ENCODE measurements at places on chromosomes 4 and X.

- DNase-seq, result no peak
Measured at GRCh38 chrX:126847143-126847542, 27.6 kb downstream of the PRR32 start.

GRCh38 chr4:145859426-145859825 is 79.2 kb downstream of the ZNF827 start:
- no peak for DNase-seq

DNA sequence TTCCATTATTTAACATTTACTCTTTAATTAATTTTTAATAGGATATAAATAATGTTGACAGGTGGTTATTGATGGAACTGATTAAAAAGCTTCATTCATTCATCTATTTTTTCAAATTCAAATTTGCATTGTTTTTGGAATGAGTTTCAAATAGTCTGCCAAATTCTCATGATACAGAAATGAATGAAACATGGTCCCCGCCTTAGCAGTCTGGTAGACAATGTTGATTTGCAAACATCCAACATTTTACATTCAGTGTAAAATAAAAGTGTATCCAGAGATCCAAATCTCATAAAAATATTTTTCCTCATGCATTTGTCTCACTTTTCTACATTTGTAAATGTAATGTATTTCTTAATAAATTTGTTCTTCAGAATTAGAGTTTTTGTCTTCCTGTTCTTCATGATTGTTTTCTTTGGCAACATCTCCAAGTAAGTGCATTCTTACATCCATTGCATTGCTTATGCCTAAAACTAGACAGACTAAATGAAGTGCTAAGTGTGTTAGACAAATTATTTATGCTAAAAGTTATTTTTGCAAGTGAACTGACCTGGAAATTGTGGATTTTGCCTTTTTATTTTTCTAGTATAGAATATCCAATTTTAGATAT is 142.3 kb downstream of the PCDH18 start:
- no peak for DNase-seq

GRCh38 chr4:94581766-94582165 is 130.0 kb downstream of the PDLIM5 start:
- DNase-seq, result no peak

DNA sequence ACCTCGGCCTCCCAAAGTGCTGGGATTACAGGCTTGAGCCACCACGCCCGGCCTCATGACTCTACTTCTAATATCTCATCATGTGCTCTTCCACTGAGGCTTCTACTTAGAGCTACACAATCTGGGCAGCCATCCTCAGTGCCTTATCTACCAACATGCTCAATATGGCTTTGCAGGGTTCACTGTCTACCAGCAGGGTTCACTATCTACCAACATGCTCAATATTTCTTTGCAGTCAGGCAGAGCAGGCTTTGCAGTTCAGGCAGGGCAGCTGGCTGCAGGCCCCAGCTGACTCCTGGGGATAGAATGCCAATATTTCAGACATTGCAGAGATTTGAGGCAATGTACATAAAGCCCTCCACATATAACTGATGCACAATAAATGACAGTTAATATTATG is 47.5 kb downstream of the PKD2 start:
- DNase-seq, result peak; percentile 16

DNA sequence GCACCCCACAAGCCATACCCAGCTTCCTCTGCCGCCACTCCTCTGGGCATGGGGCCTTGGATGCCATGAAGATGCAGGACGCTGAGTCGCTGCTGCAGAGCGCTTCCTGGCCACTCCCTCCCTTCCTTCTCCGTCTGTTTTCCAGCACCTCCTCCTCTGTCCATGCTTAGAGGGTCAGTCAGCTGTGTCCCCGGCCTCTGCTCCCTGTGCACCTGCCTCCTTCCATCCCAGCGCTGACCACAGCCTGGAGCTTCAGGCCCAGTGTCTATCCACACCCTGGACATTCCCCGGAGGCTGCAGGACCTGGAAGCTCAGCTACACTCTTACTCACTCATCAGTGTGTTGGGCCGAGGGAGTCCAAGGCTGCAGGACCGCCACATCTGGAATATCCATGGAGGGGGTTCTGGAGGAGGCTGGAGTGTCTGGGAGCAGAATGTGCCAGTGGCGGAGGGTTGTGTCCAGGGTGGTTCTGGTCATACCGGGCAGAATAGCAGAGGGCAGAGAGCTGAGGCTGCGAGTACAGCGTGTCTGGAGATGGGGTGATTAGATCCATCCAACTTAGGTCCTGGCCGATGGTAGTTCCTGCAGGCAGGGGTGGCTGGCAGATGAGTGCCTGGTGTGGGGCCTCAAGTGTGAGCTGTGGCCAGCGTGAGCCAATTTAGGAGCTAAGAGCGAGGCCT is 58.6 kb upstream of the ADRA2C start:
- no peak for DNase-seq

DNA sequence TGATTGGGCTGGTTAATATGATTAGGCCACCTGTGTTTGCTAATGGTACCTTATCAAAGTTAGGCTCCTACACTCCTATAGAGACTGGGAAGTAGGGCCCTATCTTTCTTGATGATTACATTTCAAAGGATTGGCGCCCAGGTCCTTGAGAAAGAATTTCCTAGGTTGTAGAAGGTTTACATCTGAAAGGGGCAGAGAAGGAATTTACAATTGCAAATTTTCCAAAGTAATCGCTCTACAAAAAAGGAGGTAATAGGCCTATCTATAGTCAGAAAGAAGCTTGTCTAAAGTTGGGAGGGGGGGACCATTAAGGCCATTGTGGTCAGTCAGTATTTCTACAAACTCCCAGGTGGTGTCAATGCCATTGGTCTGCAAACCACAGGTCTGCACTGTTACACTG is 638.4 kb downstream of the IL1RAPL1 start:
- DNase-seq, result no peak

GRCh38 chr4:166838975-166839614 is 395.2 kb downstream of the SPOCK3 start:
- no peak for DNase-seq

DNA sequence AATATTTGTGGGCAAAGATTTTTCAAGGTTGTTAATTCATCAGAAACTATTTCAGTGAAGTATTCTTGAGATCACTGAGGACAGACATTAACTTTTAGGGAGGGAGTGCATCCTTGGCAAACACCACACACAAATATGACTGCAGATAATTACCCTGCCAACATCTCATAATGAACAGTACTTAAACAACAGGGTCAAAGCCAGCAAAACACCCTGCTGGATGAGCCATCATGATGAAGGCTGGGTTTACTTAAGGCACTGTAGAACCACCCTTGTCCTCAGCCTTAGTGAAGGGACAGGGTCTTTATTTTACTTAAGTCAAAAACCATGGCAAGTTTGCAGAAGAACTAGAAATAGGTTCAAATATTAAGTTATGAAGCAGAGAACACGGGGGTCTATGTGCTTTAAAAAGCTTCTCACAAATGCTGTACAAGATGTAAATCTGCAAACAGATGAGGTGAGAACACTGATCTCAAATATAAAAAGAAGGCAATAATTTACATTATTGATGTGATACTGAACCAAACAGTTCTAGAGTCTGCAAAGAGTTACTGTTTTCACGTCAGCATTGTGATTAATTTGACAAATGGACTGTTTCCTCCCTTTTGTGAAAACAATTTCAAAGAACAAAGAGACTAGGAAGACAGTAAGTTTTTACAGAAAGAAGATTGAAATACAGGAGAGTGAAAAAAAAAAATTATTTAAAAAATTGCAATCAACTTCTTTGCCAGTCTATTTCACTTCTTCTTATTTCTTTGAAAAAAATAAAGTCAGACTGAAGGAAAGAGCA is 28.2 kb downstream of the TAPT1 start:
- DNase-seq, result no peak

DNA sequence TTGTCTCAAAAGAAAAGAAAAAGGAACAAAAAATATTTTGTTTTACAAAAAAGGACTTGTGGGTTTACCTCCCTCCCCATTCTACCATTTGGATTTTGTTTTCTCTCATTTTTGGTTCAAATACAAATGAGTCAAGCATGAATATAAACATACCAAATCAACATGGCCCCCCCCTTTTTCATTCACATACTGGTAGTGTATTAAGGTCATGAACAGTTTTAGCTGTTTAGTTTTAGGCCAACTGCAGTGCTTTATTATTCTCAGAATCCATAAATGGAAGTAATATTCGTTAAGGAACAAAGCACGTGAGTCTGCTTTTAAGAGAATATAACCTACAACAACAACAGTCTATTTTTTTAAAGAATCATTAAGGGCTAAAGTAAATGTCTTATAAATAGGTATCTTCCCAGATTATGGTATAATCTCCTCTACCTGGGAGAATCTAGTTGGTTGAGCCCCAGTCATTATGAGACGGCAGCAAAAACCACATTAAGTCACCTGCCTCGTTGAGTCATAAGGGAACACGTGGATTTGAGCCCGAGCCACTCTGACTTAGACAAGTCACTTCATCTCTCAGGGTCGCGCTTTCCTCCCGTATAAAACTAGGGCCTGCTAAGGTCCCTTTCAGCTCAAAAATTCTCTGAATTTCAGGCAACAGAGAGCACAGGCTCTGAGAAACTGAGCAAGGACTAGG is 26.7 kb downstream of the BCLAF3 start:
- no peak for DNase-seq
